ENCODE measurements at places on chromosomes 7 and 10.
A peak's percentile ranks its signal among the peaks of the same experiment; 100 is the strongest.

GRCh38 chr7:128389085-128389617, 20.6 kb downstream of the IMPDH1 start:
- no peak for DNase-seq

DNA sequence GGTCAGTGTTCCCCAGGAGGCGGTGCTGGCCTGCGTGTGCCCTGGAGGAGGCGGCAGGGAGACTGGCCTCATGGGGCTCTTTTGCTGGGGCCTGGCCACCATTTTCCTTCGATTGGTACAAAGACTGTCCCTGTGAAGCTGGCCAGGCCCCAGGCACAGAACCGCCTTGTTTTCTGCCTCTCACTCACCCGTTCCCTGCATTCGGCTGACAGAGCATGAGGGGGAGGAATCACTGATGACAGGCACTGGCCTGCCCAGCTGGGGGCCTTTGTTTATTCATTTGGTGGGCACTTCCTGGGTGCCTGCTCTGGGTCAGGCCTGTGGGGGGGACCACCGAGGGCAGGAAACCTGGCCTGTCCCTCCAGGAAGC, 139.2 kb downstream of the FAM53B start:
- DNase-seq = no peak

DNA sequence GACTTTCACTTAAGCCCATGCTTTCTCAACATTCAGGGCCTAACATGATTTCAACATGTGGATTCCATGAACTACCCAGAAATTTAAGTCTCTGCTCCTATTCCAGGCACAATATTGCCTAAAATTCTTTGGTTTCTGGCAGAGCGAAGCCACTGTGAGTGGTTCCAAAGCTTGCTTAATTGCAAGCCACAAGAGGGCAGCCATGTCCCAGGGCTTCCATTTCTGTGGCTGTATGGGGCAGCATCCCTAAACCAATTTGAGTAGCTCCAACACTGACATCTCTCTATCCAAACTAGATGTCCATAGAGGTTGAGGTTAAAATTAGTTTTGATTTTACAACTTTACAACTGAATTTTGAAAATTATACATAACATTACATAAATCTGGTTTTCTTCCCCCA, 56.3 kb upstream of the MDFIC start:
- peak; percentile 57 for DNase-seq

GRCh38 chr7:100003711-100004661, 11.4 kb upstream of the ZKSCAN1 start:
- no peak for DNase-seq

GRCh38 chr10:87794285-87794684, 23.7 kb downstream of the ATAD1 start:
- DNase-seq = no peak

GRCh38 chr10:131179361-131179760, 132.2 kb downstream of the TCERG1L start:
- no peak for DNase-seq

DNA sequence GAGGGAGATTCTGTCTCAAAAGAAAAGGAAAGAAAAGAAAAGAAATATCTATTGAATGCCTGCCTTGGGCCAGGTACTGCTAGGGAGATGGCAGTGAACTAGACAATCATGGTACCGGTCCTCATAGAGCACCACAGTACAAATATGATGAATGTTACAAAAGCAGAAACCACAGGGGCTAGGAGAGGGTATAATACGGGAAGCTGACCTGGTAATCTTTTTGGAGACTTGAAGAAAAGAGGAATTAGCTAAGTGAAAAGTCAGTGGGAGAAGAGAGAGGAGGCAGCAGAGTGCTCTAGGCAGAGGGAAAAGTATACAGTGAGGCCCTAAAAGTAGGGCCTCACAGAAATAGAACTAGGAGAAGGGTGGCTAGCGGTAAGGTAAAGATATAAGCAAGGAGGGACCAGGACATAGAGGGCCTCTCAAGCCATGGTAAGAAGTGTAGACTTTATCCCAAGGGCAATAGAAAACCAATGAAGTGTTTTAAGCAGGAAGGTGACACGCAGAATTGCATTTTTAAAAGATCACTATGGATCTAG, 42.8 kb upstream of the WNT8B start:
- no peak for DNase-seq

- DNase-seq = no peak
Measured at GRCh38 chr7:155882596-155882995, 70.3 kb upstream of the SHH start.

DNA sequence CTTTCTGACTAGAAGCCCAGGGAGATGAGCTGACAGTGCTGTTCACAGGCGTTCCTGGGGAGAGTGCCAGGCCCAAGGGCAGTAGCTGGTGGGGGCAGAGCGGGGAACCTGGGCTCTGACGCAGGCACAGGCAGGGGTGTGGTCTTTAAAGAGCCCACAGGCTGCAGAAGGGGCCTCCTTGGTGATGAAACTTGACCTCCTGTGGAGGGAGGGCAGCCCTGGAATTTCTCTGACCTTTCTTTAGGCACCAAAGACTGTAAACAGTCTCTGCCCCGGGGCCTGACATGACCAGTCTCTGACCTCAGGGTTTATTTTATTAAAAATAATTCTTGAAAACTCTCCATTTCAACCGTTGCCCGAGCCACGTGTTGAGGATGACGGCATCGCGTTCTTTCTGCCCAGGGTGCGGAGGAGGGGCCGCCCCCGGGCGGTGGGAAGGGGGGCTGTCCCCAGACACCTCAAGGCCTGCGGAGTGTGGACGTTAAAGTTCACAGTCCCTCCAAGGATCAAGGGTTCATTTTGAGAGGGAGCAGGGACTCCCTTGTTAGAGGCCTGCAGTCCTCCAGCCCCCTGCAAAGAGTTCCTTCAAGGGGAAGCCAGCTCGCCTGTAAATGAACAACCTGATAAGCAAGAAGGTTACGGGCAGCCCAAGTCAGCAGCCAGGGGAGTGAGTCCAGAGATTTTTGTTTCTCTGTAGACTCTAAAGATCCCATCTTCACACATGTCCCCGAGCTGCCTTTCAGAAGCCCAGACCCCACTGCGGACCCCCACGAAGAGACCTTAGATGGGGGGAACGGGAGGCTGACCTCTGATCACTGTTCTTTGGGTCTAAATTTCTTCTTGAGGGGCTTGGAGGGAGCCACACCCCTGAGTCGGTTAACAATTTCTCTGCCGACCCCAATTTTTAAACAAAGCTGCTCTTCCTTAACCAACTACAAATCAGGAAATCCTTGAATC, 128.9 kb downstream of the VIPR2 start:
- DNase-seq = peak; percentile 15

- DNase-seq = no peak
Measured at GRCh38 chr7:107937531-107937930, 46.5 kb downstream of the DLD start.

DNA sequence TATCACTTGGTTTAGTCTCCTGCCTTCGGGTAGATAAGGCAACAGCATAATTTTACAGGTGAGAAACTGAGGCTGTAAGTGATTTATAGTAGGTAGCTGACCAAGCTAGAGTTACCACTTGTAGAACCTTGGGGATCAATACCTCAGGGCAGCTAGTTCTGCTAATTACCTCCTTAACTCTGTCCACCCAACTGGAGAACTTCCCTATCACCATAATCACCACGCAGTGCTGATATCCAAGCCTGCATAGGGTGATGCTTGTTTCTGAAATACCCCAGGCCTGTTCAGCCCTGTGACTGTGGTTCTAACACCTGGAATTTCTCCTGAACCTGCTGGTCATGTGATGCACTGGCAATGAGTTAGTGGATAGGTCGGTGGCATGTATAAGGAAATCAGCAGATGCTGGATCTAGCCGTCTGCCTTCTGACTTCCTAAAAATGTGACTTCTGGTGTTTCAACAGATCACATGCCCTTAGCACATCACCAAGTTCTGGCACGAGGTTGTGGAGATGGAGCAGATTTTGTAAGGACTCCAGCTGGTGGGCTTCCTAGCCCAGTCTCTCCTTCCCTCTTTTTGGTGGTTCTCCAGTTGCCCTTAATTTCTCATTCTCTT, 15.3 kb downstream of the PLAU start:
- no peak for DNase-seq

DNA sequence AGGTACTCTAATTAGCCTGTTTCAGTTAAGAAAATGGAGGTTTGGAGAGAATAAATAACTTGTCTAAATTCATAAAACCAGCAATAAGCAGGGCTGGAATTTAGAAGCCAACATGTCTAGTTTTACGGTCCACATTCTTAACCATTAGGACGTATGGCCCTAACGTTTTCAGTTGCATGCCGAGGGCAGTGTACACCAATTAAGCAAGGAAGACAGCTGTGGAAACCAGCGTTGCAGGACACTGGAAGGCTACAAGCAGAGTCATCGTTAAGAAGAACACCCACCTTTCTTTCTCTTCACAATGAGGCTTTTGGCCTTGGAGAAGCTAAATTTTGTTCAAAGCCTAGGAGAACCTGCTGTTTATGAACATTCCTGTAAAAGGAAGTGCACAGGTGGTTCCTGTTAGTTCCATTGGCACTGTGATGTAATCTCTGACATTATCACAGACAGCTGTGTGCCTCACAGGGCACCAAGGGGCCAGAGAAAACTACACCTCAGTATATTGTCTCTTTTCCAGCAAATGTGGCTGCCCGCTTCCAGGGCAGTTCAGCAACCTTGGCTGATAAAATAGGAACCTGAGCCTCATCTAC, 21.0 kb downstream of the MPP7 start:
- no peak for DNase-seq

- DNase-seq = no peak
Measured at GRCh38 chr10:67770537-67770936, 67.5 kb downstream of the DNAJC12 start.

- no peak for DNase-seq
Measured at GRCh38 chr10:47034441-47035051, 123.3 kb downstream of the PTPN20 start.

DNA sequence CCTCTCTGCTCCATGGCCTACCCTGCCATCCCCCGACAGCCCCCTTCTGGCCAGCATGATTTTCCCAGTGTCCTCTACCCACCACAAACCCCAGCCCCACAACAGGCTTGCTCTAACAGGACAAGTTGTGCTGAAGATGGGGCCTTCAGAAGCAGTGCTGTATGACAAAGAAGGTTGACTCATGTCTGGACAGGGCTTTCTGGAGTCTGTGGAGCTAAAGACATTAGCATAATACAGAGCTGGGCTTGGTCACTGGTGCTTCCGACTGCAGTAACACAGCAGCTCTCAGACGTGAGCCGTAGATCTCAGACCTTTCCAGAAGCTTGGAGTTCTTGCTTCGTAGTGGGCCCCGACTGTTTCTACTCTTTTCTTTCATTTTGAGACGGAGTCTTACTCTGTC, 100.5 kb downstream of the GTF2IRD1 start:
- DNase-seq = no peak

DNA sequence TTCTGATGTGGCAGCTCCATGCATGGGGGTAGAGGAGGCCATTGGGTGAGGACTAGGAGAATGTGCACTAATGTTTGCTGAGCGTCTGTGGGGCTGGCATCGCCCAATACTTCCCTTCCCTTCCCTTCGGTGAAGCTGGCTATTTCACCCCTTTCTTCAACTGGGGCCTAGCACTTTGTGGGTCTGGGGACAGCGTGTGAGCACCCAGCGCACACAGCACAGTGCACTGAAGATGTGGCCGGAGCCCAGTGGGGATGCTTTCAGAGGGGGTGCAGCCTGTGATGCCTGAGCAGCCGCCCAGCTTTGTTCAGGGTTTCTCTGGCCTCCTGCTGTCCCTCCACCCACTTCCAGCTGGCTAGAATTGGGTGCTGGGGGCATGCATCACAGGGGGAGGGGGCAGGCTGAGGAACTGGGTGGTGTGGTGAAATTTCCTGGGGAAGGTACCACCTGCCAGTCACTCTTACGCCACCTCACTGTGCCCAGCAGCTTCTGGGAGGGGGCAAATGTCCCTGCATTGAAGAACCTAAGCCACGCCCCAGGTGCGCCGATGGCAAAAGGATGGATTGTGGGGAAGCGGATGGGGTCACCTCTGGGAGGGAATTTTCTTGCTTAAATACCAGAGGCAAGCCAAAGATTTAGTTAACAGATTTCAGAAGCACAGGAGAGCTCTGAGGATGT, 45.5 kb downstream of the CLEC2L start:
- no peak for DNase-seq

DNA sequence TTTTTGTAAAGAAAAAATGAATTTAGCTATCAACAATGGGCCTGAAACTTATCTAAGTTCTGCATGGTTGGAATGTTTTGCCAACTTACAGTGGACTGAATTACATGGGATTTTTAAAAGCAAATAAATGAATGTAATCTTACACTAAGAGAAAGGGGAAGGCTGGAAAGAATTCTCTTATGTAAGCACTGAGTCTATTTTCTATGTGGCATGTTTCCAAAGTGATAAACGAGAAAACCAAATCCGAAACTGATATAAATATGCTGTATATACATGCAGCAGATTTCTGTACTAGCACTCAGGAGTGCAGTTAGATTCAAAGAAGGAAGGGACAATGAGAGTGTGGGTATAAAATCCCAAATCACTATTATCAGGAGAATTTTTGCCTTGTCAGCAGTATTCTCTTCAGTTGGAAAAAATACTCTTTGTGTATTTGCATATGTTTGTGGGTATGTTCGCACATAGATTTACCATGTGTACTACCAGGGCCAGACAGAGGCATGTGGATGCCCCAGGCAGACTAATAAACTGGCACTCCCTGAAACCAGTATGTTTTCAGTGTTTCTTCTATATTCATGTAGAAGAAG, 334.3 kb upstream of the SEMA3D start:
- DNase-seq = no peak

GRCh38 chr7:140605337-140605736, 35.3 kb downstream of the DENND2A start:
- peak; percentile 36 for DNase-seq

DNA sequence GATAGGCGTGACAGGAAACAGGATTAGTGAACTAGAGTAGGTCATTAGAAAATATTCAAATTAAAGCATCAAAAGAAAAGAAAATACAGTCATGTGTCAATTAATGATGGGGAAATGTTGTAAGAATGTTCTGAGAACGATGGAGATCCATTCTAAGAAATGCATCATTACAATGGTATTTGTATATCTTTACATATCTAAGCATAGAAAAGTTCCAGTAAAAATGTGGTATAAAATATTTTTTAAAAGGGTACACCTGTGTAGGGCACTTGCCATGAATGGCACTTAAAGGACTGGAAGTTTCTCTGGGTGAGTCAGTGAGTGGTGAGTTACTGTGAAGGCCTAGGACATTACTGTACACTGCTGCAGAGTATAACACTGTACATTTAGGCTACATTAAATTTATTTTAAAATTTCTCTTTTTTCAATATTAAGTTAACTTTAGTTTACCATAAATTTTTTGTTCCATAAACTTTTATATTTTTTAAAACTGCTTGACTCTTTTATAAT, 282.5 kb downstream of the BMPER start:
- no peak for DNase-seq

Measured in stromal cell of bone marrow (primary cell).